ENCODE measurements at places on chromosomes 4 and X.

DNA sequence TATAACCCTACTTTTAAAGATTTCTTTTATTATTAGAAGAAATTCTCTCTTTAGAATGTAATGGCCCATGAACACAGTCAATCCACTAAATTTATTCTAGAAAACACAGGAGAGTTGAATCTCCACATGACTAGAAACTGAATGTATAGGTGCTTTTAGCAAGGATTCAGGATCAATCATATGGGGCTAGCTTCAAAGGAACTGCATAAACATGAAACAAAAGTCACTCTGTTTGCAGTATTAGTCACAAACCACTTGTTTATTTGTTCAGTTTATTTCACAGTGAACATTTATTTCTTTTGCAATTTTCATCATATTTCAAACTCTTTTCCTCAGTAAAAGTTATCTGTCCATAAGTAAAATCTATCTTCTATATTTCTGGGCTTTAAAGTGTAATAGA is 1604.6 kb downstream of the PCDH18 start:
- DNase-seq: no peak

DNA sequence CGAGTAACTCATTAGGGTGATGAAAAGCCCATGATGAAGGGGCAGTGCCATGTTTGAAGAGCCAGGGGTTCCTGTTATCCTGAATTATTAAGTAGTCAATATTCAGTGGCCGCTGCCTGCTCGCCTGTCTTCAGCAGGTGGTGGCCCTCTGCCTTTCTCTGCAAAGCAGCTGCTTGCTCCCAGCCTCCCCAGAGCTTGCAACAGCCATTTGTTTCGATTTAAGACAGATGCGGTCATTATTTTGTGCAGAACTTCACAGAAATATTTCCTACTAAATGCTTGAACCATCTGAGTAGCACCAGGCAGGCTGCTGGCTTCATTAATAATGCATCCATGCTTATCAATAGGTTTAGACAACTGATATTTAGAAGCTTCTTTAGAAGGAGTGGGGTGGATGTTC is 104.3 kb upstream of the TTC29 start:
- DNase-seq: no peak

DNA sequence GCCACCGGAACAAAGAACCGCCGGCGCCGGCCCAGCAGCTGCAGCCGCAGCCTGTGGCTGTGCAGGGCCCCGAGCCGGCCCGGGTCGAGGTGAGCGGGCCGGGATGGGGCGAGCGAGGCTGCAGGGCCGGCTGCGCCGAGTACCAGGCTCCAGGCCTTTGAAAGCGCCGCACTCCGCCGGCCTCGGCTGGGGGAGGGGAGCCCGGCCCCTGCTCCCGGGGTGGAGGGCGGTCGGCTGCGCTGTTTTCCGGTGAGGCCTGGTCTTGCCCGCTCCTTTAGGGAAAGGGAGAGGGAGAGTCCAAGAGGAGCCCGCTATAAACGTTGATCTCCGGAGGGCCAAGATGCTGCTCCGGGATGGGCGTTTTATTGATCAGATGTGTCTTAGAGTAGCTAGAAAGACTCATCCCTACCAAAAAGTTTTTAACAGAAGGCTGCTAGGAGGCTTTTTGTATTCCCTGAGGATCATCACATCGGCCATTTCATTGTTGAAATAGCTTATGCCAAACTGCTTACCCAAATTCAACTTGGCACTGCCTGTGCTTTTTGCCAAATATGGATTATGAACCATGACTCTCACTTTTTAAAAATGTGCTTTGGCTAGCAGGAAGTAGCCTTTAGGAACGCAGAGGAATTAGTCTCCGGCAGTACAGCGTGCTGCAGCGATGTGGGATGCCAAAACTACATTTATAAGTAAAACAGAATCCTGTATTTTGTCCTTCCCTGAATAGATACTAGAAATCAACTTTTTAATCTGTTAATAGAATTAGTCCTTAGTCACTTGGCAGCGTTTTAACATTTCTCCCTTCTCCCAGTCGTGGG is 760 bp downstream of the TMEM165 start:
- DNase-seq: no peak

DNA sequence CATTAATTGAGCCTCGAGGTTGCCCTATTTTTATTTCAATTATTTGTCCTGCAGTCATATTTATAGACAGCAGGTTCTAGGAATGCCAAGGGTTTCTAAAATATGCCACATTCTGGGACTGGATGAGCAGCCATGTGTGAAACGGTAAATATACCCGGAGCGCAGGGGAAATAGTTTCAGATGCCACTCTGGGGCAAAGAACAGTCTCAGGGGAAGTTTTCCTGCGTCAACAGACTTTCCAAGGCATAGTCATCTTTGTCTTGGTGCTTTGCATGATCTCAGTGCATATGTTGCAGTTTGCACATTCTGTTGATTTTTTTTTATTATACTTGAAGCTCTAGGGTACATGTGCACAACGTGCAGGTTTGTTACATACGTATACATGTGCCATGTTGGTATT is 71.0 kb downstream of the GPAT3 start:
- no peak for DNase-seq

DNA sequence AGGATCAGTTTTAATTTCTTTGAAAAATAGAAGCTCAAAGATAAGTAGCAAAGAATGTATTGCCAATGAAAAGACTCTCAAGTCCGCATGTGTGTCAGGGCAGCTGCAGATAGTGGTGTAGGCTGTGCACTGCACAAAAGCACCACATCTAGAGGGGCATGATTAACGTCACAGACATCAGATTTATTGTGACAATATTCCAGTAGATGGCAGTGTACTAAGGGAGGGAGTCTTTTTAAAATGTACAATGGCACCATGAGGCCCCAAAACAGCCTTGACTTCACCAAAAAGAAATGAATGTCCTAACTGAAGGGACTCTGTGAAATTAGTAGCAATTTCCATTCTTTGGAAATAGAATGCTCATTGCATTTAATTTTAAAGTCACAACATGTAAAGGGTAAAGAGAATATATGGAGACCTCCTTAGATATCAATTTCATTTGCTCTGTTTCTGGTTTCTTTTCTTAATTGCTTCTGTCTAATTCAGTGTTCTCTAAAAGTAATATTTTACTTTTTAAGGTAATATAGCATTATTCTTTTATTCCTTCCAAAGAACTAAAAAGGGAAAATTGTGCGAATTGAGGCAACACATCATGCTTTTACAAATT is 98.4 kb downstream of the ZNF827 start:
- no peak for DNase-seq

GRCh38 chr4:147530723-147531122 is 49.8 kb downstream of the EDNRA start:
- DNase-seq: no peak

GRCh38 chr4:128979934-128980333 is 113.4 kb downstream of the SCLT1 start:
- no peak for DNase-seq

DNA sequence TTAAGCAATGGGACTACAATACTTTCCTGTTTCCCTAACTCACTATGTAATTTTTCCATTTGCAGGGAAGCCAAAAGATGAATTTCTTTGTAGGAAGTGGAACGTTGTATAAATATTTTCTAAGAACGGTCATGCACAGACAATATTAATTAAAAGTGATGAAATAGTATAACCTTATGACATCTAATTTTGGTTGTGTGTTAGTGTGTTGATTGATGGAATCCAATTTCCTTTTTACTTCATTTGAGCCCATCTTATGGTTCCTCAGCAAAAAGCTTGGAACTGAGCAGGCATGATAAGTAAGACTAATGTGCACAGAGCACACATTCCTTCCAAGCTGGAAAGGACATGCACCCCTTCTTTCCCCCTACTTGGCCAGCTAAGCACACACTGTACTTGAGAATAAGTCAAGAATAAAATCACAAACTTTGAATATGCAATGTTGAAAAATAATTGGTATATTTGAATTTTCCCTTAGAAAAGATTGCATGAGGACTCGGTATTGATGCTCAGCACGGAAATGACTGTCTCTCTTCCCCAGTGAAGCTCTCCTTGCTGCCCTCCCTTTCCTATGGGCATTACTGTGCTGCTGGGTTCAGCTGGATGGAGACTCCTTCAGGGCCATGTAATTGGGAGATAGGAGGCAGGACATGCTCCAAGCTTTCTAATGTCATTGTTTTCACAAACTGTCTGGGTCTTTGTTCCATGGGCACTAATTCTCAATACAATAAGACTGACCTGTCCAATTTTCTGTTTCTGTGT is 19.2 kb upstream of the PDLIM3 start:
- no peak for DNase-seq

GRCh38 chr4:183364025-183364424 is 41.8 kb upstream of the CLDN24 start:
- DNase-seq: no peak

GRCh38 chr4:56973336-56973735 is 4.1 kb downstream of the NOA1 start:
- DNase-seq: no peak

GRCh38 chrX:103369479-103369878 is 6.9 kb upstream of the BEX3 start:
- DNase-seq: no peak

DNA sequence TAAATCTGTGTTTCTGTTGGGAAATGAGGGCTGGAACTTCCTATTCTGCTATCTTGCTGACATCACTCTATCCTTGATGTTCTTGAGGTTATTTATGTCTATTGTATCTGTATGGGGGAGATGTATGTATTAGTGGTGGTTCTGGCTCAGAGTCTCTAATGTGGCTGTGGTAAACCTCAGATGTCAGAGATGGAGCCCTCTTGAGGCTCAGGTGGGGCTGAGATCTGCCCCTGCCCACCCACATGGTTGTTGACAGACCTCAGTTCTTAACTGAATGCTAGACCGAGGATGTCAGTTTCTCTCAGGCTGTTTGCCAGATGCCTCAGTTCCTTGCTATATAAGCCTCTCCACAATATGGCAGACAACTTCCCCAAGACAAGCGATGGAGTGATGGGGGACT is 3.3 kb upstream of the CPE start:
- no peak for DNase-seq

- DNase-seq: no peak
These were observed 94.5 kb downstream of the CASK start for GRCh38 chrX:41828826-41829225.

DNA sequence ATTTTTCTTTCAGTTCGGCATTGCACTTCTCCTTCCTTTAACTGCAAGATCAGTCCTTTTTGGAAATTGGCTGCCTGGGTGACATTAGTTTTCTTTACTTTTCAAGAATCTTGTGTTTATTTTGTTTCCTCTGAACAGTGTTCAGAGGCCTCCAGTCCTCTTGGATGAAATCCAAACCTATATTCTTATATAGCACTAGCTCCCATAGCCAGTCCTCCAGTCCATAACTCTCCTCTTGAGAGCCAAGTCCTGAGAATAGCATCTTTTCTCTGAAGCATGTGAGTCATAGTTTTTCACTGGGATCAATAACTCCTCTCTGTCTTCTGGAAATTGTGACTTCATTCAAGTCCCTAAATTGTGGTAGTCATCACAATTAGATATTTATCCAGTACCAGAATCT is 357.5 kb downstream of the RAPGEF2 start:
- no peak for DNase-seq

GRCh38 chrX:9340598-9341290 is 124.1 kb upstream of the TBL1X start:
- no peak for DNase-seq

DNA sequence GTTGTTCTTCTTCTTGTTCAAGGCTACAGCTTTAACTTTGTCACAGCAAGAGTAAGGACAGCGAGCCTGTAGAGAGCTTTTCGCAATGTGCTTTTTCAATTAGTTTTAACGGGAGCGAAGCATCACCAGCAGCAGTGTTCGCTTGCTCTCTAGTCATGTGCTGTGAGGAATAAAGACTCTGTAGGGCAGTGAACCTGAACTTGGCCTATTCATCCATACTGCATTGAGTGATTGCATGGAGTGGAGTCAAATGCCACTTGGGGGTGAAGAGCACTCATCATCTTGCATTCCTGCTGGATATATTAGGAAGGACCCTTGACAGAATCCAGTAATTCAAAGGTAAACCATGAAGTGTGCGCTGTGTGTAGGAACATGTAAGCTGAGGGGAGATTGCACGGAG is 240.0 kb downstream of the FRMPD4 start:
- DNase-seq: no peak

DNA sequence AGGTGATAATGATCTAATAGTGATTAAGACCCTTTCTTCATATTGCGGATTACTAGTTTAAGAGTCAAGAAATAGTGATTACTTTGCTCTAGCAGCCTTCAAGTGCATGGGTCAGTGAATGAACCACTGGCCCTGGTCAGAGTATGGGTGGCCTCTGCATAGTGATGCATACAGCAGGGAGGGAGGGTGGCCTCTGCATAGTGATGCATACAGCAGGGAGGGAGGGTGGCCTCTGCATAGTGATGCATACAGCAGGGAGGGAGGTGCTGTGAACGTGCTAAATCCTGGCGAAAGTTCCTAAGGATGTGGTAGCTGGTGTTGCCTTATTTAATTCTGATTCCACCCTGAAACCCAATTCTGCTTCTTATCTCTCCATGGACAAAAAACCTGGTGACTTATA is 246.7 kb upstream of the ARSJ start:
- no peak for DNase-seq

DNA sequence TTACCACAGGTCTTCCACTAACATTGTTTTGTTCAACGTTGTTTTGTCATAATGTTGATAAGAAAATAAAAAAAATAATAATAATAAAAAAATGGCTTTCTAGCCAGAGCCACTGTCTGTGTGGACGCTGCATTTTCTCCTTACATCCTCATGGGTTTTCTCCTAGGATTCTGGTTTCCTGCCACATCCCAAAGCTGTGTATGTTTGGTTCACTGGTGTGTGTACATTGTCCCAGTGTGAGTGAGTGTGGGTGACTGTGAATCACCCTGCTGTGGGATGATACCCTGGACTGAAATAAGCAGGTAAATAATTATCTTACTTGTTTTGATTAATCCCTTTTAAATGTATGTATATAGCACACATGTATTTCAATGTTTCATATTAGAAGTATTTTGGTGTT is 2154.4 kb upstream of the AGA start:
- DNase-seq: no peak

- no peak for DNase-seq
These were observed 669.6 kb downstream of the PCDH18 start for GRCh38 chr4:136862653-136863052.

GRCh38 chr4:82900066-82900410 is 497 bp upstream of the THAP9 start:
- no peak for DNase-seq

DNA sequence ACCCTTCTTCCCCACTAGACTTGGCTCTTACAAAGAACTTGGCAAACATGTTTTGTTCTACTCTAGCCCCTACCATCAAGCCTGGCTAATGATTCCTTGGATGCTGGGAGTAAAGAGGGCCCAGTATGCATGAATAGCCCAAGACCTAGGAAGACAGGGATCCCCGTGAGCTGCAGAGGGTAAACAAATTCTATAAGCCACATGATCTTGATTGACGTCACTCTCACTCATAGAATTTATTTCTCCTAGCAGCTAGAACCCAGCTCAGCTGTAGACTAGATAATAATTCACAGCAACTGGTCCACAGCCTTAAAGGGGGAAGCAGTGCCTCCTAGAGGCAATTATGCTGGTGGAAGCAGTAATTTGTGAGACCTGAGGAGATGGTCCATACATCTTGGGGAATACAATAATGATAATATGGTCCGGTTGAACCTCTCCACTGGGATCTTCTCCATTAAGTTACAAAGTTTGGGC is 16.1 kb upstream of the USO1 start:
- DNase-seq: no peak

GRCh38 chr4:78612398-78613178 is 61.0 kb downstream of the ANXA3 start:
- no peak for DNase-seq

GRCh38 chr4:77003400-77003799 is 53.8 kb downstream of the SEPTIN11 start:
- no peak for DNase-seq

Data from stimulated activated CD8-positive, alpha-beta memory T cell treated with anti-CD3 and anti-CD28 coated beads, Interleukin-4, amount 100 ng/mL, for 1 hour (primary cell).